T-helper 22 cell (primary cell): ENCODE measurements at places on chromosomes 6 and 20.

GRCh38 chr6:138590796-138591709, 91.8 kb upstream of the NHSL1 start:
- no peak for DNase-seq

DNA sequence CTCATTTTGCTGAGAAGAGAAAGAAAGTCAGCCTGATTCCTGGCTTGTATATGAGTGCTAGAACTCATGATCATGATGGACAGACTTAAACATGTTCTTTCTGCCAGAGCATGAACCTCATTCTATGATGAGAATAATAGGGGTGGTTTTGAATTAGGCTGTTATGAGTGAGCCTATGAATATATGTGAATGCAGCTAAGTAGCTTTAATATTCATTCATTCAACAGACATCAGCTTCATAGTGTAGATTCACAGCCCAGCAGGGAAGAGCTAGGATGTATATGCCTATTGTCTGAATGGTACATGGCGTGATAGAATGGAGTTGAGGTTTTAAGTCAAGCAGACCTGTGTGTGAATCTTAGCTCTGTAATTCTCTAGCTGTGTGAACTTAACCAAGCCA, 573.2 kb downstream of the DHX35 start:
- DNase-seq, result no peak

- DNase-seq, result no peak
Observed at GRCh38 chr20:36271639-36272546, 34.2 kb upstream of the DLGAP4 start.

GRCh38 chr6:30705620-30706019, 11.5 kb downstream of the MDC1 start:
- DNase-seq, result no peak

- DNase-seq, result no peak
Observed at GRCh38 chr6:57135885-57136284, 36.2 kb upstream of the BAG2 start.
